ENCODE measurements at places on chromosomes 5 and 9.

DNA sequence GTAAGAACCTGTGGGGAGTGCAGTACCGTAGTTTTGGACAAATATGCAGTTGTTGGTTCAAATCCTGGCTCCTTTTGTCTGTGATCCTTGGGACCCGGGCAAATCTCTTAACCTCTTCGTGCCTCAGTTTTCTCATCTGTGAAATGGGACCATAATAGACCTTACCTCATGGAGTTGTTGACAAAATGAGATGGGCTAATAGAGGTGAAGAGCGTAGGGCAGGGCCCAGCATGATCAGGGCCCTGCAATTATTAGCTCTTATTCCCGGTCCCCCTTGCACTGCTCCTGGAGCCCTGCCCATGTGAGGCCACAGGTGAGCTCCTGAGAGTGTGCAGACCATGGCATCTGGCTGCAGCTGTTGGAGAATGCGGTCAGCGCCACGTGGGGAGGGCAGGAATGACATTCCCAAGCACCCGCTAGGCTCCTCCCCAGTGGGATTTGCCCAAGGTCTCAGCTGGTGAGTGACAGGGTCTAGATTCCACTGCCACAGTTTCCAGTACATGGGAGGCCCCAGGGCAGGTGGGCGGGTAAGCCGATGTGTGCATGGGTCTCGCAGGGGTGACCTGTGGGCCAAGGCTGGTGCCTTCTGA, 41.0 kb downstream of the NEK6 start:
- DNase-seq = no peak

DNA sequence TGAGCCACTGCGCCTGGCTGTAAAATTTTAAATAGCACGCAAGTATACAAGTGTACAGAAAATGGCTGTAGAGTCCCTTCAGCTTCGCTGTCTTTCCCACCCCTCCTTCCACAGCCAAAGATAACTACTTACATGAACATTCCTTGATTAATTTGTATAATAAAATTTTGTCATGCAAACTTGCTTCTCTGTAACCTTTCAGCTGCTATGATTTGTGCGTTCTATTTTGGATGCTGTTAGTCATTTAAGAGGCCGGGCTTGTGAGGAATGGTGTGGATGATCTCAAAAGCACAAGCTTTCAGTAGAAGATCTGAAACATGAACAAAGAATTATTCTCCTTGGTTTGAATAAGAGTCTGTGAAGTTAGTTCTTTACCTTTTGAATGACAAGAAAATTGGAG, 115.0 kb upstream of the TLE1 start:
- no peak for DNase-seq

DNA sequence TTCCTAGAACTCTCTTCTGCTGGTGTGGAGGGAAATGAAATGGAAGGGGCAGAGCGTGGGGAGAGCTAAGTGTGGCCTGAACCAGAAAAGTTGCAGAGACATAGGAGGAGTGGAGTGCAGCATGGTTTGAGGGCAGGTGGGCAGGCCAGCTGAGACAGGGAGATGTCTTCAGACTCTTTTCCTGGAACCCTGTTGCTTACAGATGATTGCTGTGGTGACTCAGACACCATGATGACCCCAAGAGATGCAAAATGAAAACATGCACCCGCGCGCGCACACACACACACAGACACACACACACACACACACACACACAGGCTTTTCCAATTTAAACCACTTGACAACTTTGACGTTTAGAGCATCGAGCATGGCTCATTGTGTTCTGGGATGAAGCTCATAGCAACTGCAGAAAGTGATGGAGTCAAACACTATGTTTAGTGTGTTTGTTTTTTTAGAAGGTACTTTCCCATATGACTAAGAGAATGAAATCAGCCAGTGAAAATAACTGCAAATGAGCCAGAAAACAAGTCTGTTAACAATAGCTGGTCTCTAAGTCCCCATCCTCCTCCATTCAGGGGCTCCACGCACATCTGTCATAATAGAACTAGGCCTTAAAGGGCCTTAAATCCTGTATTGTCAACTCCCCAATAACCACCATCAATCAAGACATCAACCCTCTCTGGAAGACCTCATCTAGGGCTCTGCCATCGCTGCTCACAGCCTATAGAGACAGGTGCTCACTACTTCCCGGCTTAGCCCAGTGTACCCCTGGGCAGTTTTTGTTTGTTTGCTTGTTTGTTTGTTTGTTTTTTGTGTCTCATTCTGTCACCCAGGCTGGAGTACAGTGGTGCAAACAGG, 9.6 kb downstream of the TMOD1 start:
- DNase-seq = no peak

- DNase-seq = peak; percentile 27
These were observed 31.4 kb downstream of the ACTBL2 start for GRCh38 chr5:57450991-57451876.

- no peak for DNase-seq
These were observed 202.7 kb downstream of the CD180 start for GRCh38 chr5:66993882-66994281.

DNA sequence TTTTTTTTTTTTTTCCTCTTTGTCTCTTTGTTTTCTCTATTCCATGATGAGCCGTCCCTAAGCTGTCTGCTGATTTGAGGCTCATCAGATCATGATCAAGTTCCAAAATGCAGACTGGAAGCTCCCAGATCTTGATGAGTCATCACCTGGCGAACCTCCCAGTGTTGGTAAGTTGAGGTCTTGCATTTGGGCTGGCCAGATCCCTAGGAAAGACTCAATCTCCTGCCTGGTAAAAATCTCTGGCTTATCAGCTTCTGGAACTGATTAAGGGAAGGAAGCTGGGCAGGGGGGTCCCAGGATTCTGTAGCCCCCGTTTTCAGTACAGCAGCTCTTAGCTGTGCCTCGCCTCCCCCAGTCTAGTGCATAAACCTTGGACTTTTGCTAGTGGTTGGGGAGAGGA, 69.0 kb downstream of the TSPAN17 start:
- DNase-seq = no peak

- DNase-seq = no peak
These were observed 25.1 kb upstream of the MED10 start for GRCh38 chr5:6403416-6403815.

GRCh38 chr9:81575956-81576355, 113.4 kb downstream of the TLE1 start:
- DNase-seq = no peak

DNA sequence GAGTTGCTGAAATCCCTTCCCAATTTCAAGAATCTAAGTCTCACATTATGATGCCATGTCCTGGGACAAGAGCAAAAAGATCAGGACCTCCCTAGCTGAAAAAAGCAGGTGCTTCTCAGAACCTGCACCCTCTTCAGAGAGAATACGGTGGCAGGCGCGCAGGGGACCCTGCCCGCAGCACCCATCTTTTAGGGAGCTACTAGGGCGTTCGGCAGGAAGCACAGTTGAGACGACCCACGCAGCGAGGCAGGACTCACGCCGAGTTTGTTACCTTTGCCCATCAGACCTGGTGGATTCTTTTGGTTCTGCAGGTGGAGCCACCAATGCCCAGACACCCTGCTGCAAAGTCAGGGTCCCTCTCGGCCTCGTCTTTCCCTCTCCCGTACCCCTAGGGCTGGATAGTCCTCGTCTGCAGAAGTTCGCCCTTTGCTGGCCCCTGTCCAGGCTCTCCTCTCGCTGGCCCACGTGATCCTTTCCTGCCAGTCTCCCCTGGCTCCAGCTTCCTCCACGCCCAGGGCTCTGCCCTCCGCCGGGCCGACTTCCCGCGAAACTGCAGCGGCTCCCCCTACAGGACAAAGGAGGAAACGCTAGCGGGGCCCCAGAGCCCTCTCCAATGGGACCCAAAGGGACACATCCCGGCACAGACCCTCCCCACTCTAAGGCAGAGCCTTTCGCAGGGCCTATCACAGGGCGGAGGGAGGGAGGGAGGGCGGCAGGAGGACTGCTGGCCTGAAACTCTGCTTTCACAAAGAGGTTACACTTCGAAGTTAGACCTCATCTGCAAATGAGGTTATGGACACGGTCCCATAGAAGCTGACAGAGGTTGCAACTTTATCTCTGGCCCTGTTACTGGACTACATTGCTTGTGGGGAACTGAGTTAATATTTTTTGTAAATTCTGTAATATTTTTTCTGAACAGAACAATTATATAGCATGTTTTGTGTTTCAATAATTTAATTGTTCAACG, 28.8 kb downstream of the TMEM174 start:
- peak; percentile 60 for DNase-seq

DNA sequence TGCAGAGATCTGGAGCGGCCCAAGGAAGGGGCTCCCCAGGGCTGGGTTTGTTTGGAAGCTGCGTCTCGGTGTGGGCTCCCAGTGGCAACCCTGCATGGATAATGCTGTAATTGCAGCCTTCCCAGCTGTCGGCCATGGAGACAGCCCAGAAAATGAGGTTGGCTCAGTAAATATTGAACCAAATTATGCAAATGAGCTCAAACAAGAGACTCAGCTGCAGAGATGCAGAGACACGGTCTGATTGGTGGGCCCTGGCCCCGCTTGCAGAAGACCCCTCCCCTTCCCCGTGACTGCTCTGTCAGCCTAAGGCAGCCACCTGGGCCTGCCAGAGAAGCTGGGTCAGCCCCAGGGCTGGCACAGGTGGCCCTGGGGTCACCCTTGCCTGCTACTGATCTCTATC, 75.9 kb downstream of the RAD23B start:
- DNase-seq = no peak

DNA sequence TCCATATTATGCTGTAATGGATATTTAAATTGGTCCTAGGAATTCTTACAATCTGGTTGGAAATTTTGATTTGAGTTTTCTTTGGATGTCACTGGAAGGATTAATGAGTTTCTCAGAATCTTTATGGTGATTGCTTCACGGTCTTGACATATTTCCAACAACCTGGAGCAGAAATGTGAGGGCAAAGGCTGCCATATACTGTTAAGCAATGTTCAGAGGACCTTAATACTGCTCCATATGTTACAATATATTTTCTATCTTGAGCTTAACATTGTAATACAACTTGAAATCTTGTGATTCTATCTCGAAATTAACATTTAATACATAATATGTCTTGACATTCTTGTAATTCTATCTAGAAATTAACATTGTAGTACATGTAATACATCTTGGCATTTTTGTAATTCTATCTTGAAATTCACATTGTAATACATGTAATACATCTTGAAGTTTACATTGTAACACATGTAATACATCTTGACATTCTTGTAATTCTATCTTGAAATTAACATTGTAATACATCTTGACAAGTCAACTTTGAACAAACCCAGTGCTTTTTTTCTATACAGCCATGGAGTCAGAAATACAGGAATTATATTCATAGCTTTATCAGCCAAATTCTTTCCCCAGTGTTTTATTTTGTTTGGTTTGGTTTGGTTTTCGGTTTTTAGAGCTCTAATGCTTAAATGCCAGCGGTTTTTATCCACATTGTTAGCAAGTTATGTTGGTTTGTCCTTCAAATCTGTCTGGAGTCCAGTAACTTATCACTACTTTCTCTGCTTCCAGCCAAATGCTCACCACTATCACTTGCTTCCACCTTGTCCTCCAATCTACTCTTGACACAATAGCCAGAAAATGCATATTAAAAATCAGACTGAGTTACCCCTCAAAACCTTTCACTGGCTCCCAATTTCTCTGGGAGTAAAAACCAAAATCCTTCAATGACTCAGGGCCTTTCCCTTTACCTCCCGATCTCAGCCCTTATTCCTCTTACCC, 3.0 kb upstream of the TUT7 start:
- DNase-seq = no peak

- no peak for DNase-seq
These were observed 3.0 kb upstream of the TJP2 start for GRCh38 chr9:69171049-69171448.

DNA sequence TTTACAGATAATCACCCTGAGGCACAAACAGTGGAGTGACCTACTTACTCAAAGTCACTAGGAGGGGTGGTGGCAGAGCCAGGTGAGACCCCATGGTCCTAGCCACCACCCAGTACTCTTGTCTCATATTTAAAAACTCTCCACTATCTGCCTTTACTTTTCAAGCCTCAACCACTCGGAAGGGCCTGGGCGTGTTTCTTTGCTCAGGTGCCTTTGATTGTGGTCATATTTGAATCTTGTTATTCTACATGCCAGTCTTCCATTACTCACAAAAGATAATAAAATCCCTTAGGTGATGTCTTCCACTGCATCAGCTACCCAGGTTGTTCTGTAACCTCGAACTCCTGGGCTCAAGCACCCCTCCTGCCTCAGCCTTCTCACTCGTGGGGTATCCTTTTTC, 20.7 kb upstream of the TRIM36 start:
- DNase-seq = no peak

DNA sequence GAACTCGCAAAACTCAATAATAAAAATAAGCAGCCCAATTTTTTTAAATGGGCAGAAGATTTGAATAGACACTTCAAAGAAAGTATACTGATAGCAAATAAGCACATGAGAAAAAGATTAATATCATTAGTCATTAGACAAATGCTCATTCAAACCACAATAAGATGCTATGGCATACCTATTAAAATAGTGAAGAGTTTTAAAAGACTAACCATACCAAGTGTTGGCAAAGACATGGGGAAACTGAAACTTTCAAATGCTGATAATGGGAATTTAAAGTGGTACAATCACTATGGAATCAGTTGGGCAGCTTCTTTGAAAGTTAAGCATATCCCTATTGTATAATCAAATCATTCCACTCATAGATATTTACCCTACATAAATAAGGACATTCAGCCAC, 26.6 kb upstream of the ORM1 start:
- DNase-seq = no peak

DNA sequence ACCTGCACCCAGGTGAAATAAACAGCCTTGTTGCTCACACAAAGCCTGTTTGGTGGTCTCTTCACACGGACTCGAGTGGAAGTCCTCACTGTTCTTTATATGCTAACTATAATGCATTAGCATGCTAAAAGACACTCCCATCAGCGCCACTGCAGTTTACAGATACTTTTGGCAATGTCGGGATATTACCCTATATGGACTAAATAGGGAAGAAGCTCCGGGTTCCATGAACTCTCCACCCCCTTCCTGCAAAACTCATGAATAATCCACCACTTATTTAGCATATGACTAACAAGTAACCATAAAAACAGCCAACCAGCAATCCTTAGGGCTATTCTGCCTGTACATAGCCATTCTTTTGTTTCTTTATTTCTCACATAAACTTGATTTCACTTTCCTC, 426.2 kb upstream of the PTPRD start:
- DNase-seq = no peak

DNA sequence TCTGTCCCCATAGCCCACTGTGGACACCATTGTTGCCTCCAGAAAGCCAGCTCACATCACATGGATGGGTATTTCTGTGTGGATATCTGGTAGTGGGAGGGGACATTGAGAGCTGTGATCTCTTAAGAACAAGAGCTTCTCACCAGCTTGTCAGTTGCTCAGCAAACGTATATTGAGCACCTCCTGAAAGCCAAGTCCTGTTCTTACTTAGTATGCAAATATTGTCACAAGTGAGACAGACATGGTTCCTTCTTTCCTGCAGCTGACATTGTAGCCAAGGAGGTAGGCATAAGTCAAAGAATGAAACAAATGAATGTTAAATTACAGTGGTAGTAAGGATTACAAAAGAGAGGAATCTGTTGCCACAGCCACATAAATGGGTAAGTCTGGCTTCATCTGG, 3.8 kb downstream of the TCOF1 start:
- DNase-seq = no peak
